ENCODE measurements at places on chromosomes 16 and 17. TPM values are rescaled to one million over a fixed set of nuclear protein-coding genes. Genes with fewer than 3 reads are reported as not detected.

GRCh38 chr16:46715769-46716305 is 26.4 kb downstream of the ORC6 start:
- no peak for DNase-seq

- DNase-seq = no peak
Measured at GRCh38 chr16:15916323-15916722, 27.9 kb upstream of the CEP20 start.

GRCh38 chr16:31527734-31528274 is at the start of gene AHSP:
AHSP (plus strand) TSS chr16:31527900; CDS start chr16:31528140, 240 bp downstream.
- no peak for DNase-seq

DLX4 gene
- not detected for total RNA-seq

GRCh38 chr17:14310605-14311004 is 9.7 kb downstream of the HS3ST3B1 start:
- DNase-seq = peak; percentile 27

DNA sequence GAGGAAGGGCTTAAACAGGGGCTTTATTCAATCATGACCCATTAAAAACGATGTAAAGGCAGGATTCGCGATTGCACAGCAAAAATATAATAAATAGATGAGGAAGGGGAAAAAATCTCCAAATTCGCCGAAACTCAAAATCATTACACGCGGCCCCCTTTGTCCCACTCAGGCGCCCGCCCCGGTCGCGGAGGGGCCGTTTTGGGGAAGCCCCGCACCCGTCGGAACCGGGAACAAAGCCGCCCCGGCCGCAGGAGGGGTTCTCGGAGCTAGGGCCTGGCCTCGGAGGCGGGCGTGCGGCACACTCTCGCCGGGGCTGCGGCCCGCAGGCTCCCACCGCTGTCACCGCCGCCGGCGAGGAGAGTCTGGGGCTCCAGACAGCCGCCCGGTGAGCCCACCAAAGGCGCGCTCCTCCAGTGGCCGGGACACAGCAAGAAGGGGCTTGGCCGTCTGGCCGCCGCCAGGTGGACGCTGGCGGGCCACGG is 521 bp downstream of the C16orf87 start:
- no peak for DNase-seq

DNA sequence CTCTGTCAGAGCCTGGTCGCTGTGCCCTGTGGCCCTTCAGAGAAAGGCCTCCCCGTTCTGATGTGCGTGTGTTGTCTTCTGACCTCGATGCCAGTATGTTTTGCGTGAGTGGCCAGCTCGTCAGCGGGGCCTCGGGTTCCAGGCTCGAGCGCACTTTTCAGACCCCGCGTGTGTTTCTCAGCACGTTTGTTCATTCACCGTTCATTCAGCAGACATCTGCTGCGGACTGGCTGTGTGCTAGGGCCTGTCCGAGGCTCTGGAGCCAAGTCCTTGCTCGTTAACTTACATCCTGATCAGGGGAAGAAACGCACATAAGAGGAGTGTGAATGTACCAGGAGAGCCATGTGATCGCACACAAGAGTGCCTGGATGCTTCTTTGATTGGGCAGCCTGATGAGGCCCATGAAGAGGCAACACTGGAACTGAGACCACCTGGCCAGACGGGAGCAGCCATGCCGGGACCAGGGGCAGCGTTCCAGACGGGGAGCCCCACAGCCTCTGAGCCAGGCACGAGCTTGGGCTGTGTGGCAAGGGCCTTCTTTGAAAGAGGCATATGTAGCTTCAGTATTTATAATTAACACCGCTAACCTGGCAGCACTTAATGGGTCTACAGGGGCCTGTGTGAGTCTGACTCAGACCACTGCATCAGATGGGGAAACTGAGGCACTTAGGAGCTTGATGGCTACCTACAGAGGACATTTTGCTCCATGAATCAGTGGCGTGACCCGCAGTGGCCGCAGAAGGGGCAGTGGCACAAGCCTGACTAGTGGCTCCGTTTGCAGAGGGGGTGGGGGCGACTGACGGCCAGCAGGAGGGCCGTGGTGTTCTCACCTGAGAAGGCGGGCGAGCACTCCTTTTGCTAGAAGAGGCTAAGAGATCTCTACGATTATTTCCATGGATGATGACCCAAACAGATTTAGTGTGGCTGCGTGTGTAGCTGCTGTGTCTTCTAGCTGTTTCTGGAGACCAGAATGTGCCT is 187.9 kb upstream of the CHMP6 start:
- no peak for DNase-seq

KRTAP2-3 gene
- total RNA-seq = 4.8 TPM

DNA sequence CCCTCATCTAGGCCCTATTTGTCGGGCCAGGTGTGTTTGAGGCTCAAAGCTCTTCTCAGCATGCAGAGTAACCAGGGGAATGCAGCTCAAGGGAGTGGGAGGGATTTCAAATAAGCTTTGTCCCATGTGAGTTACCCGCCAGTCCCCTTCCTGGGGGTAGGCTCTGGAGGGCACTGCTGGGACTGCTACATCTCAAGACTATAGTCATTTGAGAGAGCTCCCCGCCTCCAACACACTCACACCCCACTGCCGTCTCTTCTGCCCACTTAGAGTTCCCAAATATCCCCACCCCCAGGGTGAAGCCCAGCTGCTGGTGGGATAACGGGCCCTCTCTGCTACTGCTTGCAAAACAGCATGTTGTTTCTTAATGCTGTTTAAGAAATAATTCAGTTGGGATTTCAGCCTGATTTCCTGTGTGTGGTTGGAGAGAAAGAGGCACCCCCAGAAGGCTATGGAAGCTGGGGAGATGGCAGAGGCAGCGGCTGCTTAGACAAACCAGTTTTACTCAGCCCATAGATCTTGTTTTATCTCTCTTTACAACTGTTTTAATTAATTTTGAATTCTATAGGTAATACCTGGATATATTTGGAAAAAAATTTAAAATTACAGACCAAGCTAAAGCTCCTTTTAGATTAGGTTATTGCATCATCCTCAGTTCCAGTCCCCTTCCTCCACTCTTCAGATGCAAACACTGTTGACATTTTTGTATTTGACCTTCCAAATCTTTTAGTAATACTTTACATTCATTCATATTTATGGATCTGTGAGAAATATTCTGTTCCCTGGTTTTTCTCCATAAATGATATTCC is 4.1 kb upstream of the MPO start:
- DNase-seq = no peak

DNA sequence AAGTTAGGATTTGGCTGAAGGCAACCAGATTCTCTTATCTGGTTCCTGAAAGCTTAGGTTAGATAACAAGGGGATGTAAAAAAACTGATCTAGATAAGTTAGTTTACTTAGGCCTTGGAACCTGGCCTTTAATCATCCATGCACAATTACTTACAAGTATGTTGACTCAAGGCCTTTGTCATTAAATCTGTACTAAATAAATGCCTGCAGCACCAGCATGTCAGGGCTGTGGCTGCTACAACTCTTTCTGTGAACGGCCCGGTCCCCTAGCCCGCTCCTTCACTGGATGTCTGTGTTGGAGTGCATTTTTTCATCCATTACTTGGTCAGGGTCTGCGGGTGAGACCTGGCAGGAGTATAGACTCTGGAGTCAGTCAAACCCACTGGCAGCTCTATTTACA is 48.4 kb upstream of the ALDH3A1 start:
- DNase-seq = no peak

- no peak for DNase-seq
Measured at GRCh38 chr16:87470332-87470731, 22.5 kb downstream of the ZCCHC14 start.

TP53TG3F gene
- not detected for total RNA-seq

DNA sequence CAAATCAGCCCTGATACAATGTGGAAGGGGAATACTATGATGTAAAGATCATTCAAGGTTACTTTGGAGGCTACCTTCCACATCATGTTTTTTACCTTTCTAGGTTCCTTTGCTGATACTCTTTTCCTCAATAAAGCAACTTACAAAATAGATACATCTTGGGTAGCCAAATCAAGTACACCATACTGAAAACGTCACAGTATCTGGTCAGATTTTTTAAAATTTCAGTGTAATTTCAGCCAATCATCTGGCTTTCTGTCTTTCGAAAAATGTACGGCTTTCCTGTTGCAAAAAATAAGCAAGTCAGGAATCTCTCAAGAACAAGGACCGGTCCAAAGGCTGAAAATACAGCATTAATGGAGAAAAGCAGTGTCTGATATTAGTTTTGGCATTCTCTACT is 15.6 kb upstream of the MED13 start:
- no peak for DNase-seq

DNA sequence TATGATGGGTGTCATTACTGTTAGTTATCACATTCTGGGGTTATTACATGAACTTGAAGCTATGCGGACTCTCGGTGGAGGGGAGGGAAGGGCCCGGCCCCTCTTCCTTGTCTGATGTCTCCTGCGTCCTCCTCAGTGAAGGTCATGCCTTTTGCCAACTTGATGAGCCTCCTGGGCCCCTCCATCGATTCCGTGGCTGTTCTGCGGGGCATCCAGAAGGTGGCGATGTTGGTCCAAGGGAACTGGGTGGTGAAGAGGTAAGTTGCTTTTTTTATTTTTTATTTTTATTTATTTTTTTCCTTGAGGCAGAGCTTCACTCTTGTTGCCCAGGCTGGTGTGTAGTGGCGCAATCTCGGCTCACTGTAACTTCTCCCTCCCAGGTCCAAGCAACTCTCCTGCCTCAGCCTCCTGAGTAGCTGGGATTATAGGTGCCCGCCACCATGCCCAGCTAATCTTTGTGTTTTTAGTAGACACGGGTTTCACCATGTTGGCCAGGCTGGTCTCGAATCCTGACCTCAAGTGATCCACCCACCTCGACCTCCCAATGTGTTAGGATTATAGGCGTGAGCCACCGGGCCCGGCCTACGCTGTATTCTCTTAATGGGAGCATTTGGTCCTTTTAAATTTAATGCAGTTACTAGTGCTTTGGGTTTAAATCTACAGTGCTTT is 21.6 kb downstream of the POLR3E start:
- DNase-seq = peak; percentile 28

TBC1D3H gene
- total RNA-seq = not detected

TNFRSF13B gene
- total RNA-seq = not detected

CHAD gene
- not detected for total RNA-seq

DNA sequence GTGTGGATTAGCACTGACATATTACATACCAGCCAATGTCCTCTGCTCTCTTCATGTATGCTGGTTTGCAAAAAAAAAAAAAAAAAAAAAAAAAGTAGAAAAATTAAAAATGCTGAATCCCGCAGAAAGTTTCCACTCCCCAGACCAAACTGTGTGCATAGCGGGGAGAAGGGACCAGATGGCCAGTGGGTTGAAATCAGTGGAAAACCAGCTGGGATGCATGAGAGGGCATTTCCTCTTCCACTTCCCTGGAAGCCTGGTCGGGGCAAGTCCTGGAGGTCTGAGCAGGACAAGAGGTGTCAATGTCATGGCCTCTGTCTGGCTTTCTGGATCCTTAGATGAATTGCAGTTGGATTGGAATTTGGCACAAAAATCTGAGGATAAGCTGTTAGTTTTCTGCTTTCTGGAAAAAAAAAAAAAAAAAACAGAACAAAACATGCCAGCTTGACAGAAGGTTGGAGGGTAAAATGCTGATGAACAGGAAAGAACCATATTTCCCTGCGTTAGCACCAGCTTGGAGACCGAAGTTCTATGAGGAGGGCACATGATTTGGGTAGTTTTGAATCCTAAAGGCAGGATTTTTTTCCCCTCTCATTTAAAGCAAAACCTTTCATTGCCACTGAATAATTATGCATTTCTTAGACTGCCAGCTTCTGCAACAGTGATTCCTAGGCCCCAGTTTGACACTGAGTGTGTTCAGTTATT is 941.5 kb upstream of the EEF2KMT start:
- no peak for DNase-seq

- no peak for DNase-seq
Measured at GRCh38 chr17:45261577-45262515, at the start of gene SPATA32. SPATA32 (minus strand) TSS chr17:45262094; CDS start chr17:45262016, 78 bp downstream.

- DNase-seq = no peak
Measured at GRCh38 chr17:8464941-8465340, 29.3 kb downstream of the NDEL1 start.

RAB37 gene
- total RNA-seq = not detected

DNA sequence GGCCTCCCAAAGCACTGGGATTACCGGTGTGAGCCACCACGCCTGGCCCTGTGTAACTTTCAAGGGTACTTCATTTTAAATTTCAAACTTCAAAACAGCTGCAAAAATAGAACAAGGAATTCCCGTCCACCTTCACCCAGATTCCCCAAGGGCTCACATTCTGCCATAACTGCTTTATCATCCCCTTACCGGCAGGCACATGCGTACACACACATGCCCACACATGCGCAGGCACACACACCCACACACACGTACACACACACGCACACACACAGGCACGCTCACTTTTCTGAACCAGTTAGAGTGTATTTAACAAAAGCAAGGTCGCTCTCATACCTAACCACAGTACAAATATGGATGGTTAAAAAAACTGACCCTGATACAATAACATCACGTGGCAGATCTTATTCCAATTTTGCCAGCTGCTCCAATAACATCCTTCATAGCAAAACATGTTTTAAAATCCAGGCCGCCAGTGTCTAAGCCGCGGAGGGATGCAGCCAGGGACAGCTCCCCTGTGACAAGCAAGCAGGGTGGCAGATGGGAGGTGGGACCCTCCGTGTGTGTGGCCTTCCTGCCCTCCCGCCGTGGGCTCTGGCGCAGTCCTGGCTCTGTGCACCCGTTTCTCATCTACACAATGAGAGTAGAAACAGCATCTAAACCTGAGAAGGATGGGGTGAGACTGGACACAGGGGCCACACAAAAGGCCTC is 23.1 kb downstream of the PDIA2 start:
- no peak for DNase-seq

- no peak for DNase-seq
Measured at GRCh38 chr17:50830994-50831393, 4.4 kb upstream of the WFIKKN2 start.

GRCh38 chr17:79075446-79075750 is 774 bp downstream of the ENGASE start:
- DNase-seq = no peak

DNA sequence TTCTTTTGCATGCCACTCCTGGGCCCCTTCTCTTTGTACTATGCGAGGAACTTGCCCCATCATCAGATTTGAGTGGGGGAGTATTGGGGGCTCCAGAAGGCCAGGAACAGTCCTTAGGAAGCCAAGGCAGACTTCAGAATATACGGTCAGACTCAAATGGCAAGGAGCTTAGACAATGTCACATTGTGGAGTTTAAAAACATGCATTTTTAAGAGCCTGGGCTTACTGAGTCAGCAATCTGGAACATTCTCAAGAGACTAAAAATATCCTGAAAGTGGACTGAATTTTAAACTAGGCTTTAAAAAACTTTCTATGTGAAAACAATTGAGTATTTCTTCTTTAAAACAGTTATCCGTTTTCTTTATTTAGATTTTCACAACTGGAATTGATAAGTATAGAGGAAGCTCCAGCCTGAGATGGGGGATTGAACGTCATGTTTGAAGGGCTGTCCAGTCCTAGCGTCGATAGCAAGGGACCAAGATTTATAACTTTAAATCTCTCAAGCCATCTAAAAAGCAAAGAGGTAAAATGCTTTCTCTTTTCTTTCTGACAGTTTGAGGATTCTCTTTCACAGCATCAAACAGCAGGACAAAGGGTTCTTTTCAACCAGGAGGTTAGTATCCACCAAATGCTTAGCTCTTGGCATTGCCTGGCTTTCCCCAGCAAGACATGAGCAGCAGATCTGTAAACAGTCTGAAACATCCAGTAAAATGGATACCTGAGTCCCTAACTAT is 45.8 kb upstream of the CDRT4 start:
- no peak for DNase-seq
